ENCODE measurements at places on chromosomes 6 and 20. TPM values are rescaled to one million over a fixed set of nuclear protein-coding genes. Genes with fewer than 3 reads are reported as not detected.
A peak's percentile ranks its signal among the peaks of the same experiment; 100 is the strongest.

CNKSR3 gene
- 5.7 TPM for total RNA-seq

C6orf163 gene
- total RNA-seq = 2.0 TPM

DOK5 gene
- 10.1 TPM for total RNA-seq

CTCFL gene
- 0.70 TPM for total RNA-seq

XKR7 gene
- 2.3 TPM for total RNA-seq

MEP1A gene
- 0.09 TPM for total RNA-seq

COX7A2 gene
- total RNA-seq = 465 TPM

CDSN gene
- total RNA-seq = not detected

EMILIN3 gene
- total RNA-seq = 5.8 TPM

ADGRB3 gene
- 1.0 TPM for total RNA-seq

THBD gene
- 0.34 TPM for total RNA-seq

DNA sequence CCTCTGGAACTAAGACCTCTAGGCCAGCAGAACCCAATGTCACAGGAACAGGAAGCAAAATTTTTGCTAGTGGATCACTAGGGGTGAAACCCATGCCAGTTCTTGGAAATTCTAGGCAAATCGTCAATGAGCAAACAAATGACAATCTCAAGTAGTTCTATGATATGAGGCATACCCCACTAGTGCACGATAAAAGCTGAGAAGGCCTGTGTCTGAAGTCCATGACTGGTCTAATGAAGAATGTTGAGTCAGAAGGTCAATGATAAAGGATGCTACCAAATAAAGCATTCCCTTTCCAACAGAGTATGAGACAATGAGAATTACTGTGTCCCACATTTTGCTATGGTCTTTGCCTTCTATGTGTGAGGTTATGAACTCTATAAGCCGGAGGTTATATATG, 149.4 kb upstream of the NOX3 start:
- no peaks in the 10 kb centered on the region for H3K4me1 ChIP-seq
- no peak for DNase-seq
- H3K27ac ChIP-seq = no peak overlapping the region
- H3K4me3 ChIP-seq = no peak overlapping the region
- H3K36me3 ChIP-seq = peaks cover 3% of the 10 kb centered on the region
- H3K27me3 ChIP-seq = peaks cover 3% of the 10 kb centered on the region

- H3K4me1 ChIP-seq = peaks cover 9% of the 10 kb centered on the region
- H3K36me3 ChIP-seq = no peaks in the 10 kb centered on the region
- no peak overlapping the region for H3K4me3 ChIP-seq
Observed at GRCh38 chr20:15359056-15359455, 1021.6 kb upstream of the FLRT3 start.

DNA sequence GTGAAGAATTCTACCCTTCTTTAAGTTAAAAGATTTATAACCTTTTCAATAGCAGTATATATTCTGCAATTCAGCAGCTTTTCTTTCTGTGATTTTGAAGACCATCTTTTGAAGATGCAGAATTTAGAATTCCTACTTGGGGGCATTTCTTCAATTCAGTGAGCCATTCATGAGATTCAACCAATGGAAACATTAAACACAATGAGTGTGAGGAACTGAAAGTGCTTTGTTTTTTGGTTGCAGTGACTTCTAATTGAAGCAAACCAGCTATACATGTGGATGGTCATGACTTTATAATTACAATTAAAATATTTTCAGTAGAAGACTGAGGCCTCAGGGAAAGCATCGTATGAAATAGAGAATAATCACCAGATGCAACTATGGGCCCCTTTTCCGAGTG, 108.3 kb downstream of the CARMIL1 start:
- no peak overlapping the region for H3K4me3 ChIP-seq
- DNase-seq = no peak
- H3K4me1 ChIP-seq = peaks cover 21% of the 10 kb centered on the region
- no peaks in the 10 kb centered on the region for H3K27me3 ChIP-seq
- peaks cover 3% of the 10 kb centered on the region for H3K36me3 ChIP-seq

DNA sequence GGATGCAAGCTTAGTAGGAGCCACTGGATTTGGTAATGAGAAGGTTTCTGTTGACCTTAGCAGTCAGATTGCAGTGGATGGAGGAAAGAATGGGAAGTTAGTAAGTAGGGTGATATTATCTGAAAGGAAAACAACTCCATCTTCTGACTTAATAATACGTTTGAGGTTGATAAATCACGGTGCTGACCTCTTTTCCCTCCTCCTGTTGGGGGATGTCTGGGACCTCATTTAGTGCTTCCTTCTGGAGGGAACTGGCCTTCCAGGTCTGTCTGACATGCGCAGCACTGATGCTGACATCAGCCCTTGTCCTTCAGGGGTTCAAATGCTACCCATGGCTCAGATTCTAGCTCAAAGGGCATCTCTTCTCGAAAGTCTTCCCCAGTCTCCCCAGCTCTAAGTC, 48.2 kb upstream of the AKAP12 start:
- no peaks in the 10 kb centered on the region for H3K36me3 ChIP-seq

DNA sequence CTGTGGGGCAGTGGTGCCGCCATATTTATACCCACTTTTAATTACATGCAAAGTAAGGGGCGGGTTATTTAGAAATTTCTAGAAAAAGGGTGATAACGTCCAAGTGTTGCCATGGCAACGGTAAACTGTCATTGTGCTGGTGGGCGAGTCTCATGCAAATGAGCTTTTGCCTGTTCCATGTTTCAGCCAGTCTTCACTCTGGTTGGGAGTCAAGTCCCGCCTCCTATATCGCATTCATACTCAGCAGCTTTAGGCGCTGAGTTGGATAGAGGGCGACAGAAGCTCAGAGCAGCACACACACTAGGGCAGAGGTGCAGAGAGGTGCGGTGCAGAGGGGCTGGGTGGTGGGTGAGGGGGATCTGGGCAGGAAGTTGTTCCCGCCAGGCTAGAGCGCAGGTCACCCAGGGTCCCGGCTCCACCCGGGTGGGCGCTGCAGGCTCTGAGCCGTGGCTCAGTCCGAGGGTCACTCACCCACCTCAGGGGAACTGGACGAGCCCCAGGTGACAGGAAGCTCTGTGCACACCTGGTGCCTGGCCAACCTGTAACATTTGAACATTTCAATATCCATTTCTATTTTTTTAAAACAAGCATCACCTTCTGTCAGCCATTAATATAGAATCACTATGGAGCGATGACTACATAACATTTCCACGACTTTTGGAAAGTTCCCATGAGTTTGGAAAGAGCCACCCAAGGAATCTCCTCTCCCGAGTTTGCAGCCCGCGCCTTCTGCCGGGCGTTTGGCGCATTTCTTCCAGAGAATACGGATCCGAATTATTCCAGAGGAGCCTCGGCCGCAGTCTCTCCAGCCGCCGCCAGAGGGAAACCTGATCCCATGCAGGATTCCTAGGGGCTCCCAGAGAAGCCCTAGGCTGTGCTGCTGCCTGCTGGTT, 89.1 kb upstream of the PHACTR3 start:
- H3K36me3 ChIP-seq = no peaks in the 10 kb centered on the region
- H3K4me3 ChIP-seq = peak overlapping the region; percentile 63
- peak; percentile 91 for DNase-seq
- H3K4me1 ChIP-seq = peaks cover 11% of the 10 kb centered on the region
- H3K27me3 ChIP-seq = peaks cover 22% of the 10 kb centered on the region

DNA sequence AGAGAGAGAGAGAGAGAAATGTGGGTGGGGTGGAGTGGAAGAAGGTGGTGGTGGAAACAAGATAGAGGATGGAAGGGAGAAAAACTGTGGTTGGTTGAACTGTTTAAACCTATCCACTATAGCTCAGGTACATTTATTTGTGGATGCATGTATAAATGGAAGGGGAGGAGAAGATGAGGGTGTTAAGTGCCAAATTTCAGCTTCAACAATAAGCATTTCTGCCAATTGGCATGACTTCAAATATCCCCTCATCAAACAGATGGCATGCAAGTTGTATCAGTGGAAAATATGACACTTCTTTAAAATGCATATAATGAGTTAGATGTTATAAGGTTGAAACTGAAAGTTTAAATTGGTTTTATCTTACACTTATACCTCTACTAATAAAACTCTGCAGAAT, 216.1 kb downstream of the LMBRD1 start:
- DNase-seq = no peak
- H3K36me3 ChIP-seq = no peaks in the 10 kb centered on the region

- H3K4me1 ChIP-seq = no peaks in the 10 kb centered on the region
- H3K36me3 ChIP-seq = peaks cover 81% of the 10 kb centered on the region
- DNase-seq = no peak
- H3K27ac ChIP-seq = no peak overlapping the region
- no peaks in the 10 kb centered on the region for H3K27me3 ChIP-seq
- H3K4me3 ChIP-seq = no peak overlapping the region
Observed at GRCh38 chr20:41443691-41444090, 77.1 kb upstream of the EMILIN3 start.

- peak overlapping the region; percentile 21 for H3K27ac ChIP-seq
- H3K36me3 ChIP-seq = no peaks in the 10 kb centered on the region
- H3K4me3 ChIP-seq = no peak overlapping the region
- no peaks in the 10 kb centered on the region for H3K27me3 ChIP-seq
Observed at GRCh38 chr6:159217595-159218275, 48.5 kb downstream of the FNDC1 start.

DNA sequence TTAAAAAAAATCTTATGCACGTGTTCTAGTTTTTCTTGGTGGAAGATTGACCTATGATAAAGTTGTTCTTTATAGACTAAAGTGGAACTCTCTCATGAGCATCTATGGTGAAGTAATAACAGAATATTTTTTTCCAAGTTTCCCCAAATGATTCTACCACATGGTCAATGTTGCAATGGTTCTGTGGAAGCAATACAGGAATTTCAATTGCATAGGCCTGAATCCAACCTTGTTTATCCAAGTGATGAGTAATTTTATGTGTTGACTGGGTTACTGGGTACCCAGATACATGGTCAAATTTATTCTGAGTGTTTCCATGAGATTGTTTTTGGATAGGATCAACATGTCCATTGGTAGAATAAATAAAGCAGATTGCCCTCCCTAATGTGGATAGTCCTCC, 581.5 kb downstream of the MMUT start:
- H3K36me3 ChIP-seq = no peaks in the 10 kb centered on the region
- no peak overlapping the region for H3K4me3 ChIP-seq
- no peaks in the 10 kb centered on the region for H3K27me3 ChIP-seq
- H3K4me1 ChIP-seq = no peaks in the 10 kb centered on the region
- DNase-seq = no peak

GRCh38 chr6:127300411-127300810, 33.7 kb downstream of the RNF146 start:
- no peaks in the 10 kb centered on the region for H3K27me3 ChIP-seq
- H3K4me3 ChIP-seq = no peak overlapping the region
- H3K4me1 ChIP-seq = peaks cover 15% of the 10 kb centered on the region
- DNase-seq = no peak
- H3K36me3 ChIP-seq = peaks cover 18% of the 10 kb centered on the region
- peak overlapping the region; percentile 29 for H3K27ac ChIP-seq

- H3K4me1 ChIP-seq = peaks cover 49% of the 10 kb centered on the region
- no peak for DNase-seq
- H3K27me3 ChIP-seq = no peaks in the 10 kb centered on the region
- H3K27ac ChIP-seq = 0 out of 2 replicates have a peak overlapping the region, but pooled peaks have one; percentile 41
Observed at GRCh38 chr6:163486821-163487220, 72.3 kb downstream of the QKI start.

DNA sequence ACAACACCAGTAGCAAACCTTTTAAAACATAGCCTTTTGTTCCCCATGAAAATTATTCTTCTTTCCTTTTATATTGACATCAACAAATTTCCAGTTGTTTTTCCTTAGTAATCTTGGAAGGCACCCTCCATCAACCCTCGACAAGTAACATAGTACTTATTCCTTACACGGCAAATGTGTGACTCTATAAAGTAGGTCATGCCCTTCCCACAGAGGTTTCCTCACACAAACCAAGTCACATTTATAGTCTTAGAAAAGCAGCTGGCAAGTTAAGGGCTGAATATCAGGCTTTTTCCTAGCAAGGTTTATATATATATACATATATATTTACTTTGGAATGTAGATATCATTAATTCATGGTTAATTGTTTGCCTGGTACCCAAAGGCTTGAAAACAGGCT, 371.5 kb downstream of the SYNE1 start:
- H3K27me3 ChIP-seq = no peaks in the 10 kb centered on the region
- no peak overlapping the region for H3K4me3 ChIP-seq
- DNase-seq = no peak
- peaks cover 21% of the 10 kb centered on the region for H3K4me1 ChIP-seq
- no peak overlapping the region for H3K27ac ChIP-seq
- peaks cover 24% of the 10 kb centered on the region for H3K36me3 ChIP-seq

GRCh38 chr20:57131077-57131476, 135.4 kb downstream of the BMP7 start:
- no peak overlapping the region for H3K4me3 ChIP-seq
- peaks cover 5% of the 10 kb centered on the region for H3K27me3 ChIP-seq
- H3K36me3 ChIP-seq = no peaks in the 10 kb centered on the region
- H3K4me1 ChIP-seq = peaks cover 13% of the 10 kb centered on the region
- no peak overlapping the region for H3K27ac ChIP-seq

- no peaks in the 10 kb centered on the region for H3K36me3 ChIP-seq
- H3K27me3 ChIP-seq = peaks cover 25% of the 10 kb centered on the region
- H3K4me3 ChIP-seq = no peak overlapping the region
Observed at GRCh38 chr20:34222208-34222607, 19.0 kb upstream of the ASIP start.

DNA sequence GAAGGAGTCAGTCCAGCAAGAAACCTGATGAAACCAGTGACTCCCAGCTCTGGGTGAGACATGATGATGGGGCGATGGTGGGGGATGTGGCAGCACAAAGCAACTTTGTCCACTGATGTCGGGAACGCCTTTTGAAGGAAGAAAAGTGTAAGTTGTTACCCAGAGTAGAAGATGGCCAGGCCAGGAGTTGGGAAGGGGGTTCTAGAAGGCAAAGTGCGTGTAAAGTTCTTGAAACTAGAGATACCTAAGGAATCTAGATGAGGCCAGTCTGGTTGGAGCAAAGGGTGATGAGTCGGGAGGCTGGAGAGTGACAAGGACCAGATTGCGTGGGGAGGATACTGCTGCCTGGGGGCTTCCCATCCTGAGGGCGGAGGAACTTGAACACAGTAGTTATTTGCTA, 117.0 kb downstream of the PHACTR3 start:
- no peak for DNase-seq
- H3K27ac ChIP-seq = no peak overlapping the region
- H3K36me3 ChIP-seq = no peaks in the 10 kb centered on the region
- no peak overlapping the region for H3K4me3 ChIP-seq

Measured in WTC11 (cell line).